ENCODE measurements at places on chromosomes 2 and 18.

GRCh38 chr18:27175245-27175644, 9.9 kb downstream of the CHST9 start:
- no peak for DNase-seq

DNA sequence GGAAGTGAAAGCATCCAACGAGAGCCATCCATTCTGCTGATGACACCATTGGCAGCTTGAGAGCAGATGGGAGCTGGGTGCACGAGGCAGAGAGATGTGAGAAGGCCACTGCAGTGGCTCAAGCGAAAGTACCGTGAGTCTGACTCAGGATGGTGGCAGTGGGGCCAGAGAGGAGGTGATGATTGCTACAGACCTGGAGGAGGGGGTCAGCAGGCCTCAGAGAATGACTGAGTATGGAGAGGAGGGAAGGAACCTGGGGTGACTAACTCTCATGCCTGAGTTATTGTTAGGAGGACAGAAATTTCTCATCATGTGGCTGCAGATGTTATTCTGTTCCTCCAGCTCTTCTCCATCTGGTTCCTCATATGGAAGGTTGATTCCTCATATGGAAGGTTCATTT, 8.8 kb upstream of the ZBTB7C start:
- DNase-seq, result no peak

DNA sequence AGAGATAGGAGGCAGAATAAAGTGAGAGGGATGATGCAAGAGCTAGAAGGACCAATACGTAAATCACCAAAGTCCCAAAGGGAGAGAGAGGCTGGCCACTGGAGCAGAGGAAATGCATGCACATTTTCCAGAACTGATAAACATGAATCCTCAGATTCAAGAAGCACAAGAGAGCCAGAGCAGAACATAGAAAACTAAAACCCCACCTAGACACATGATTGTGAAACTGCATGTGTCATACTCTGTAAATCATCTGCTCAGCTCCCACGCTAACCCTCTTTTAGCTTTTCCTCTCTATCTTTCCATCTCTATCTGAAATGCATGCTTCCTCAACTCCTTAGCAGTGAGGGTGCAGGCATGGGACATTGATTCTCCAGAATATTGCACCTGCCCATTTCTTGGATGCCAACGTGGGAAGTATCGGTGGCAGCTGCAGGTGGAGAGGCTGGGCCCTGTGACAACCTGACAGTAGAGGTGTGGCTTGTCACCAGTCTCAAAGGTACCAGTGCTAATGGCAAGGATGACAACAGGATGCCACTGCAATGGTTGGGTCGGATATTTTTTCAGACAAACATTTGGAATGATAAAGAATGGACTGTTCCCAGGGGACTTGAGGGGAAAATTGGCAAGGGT, 89.3 kb upstream of the OTOS start:
- no peak for DNase-seq

GRCh38 chr18:24964216-24964615, 387.8 kb downstream of the ZNF521 start:
- DNase-seq, result peak; percentile 18

GRCh38 chr18:58392324-58393000, 236.4 kb downstream of the ALPK2 start:
- DNase-seq, result no peak

DNA sequence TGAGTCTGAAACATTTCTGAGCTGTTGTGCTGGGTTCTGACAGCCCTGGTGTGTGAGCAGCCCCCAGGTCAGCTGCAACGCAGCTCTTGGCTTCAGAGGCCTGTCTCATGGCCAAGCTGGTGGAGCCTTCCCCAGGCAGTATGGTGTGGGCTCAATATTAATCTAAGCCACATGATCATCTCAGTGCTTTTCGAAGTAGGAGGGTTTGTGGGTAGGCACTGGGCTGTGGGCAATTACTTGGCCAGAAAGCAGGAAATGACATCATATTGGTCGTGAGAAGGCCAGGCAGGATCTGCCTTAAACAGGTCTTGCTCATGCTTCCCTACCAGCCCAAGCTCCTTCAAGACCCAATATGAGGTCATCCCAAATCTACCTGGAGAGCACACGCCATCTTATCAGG, 26.9 kb downstream of the LOXHD1 start:
- DNase-seq, result no peak

GRCh38 chr18:23964282-23965238, 50.0 kb upstream of the TTC39C start:
- DNase-seq, result no peak

DNA sequence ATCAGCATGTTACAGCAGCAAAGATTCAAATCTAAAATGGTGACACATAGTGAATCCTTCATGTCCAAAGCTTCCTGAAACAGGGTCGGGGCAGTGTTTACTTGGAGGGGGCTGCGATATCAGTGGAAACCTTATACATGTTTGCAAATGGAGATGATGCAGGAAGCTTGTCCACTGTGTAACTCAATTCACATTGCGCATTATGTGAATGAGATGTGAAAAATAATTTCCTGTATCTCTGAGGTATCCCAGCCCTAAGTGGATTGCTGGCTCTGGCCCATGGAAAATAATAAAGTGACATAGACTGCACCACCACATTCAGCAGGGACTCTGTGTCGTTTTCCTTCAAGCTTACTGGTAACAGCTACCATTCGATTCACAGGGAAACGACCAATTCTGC, 505.5 kb downstream of the GALR1 start:
- DNase-seq, result no peak

GRCh38 chr18:2889761-2890192, 43.0 kb downstream of the EMILIN2 start:
- no peak for DNase-seq
